Suprapubic skin (tissue), 4 donors: ENCODE measurements at places on chromosomes 2 and 18. TPM values are rescaled to one million over a fixed set of nuclear protein-coding genes. Genes with fewer than 3 reads are reported as not detected.

TMEM169 gene
- 0.85 TPM for total RNA-seq

ANKRD62 gene
- 0.16 TPM for total RNA-seq

LONRF2 gene
- total RNA-seq: 2.5 TPM

CPO gene
- total RNA-seq: not detected

DCC gene
- 0.16 TPM for total RNA-seq

RAPGEF4 gene
- total RNA-seq: 25.3 TPM

COQ10B gene
- total RNA-seq: 21.2 TPM

MC5R gene
- total RNA-seq: not detected

LIPT1 gene
- 5.6 TPM for total RNA-seq

EVA1A gene
- 11.4 TPM for total RNA-seq

PIEZO2 gene
- 1.4 TPM for total RNA-seq

DNA sequence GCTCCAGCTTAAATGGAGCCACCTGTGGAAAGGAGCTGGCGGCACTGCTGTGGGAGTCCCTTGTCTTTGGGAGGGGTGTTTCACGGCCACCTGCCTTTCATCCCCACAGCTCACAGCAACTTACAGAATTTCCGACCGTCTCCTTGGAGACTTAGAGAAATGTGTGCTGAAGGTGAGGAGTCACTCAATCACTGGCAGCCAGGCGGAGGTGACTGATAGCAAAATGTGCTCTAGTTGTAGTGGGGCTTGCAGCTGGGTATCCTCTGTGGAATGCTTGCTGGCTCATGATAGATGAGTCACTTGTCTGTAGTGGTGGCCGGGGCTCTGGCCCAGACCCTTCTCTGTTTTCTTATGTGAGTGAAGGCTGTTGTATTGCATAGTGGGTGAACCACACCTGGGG, 110.7 kb downstream of the SH3RF3 start:
- no peak overlapping the region for H3K4me3 ChIP-seq
- no peaks in the 10 kb centered on the region for H3K27me3 ChIP-seq
- H3K36me3 ChIP-seq: no peaks in the 10 kb centered on the region
- no peak overlapping the region for H3K27ac ChIP-seq
- H3K4me1 ChIP-seq: peaks cover 40% of the 10 kb centered on the region
- peak; percentile 67 for DNase-seq

DNA sequence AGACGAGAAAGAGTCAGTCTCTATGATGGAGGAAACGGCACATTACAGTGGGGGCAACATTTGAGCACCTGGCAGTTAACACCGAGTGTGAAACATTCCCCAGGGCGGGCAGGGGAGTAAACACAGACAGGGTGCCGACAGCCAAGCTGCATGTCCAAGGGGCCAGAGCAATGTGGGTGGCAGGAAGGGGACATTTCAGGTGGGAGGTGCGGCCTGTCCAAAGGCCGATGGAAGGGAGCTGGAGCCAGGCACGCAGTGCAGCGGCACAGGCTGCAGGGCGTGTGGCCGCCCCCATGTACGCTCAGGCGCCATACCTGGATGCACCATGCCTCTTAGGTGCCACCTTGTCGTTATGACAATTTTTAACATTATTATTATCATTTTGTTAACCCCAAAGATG, 43.3 kb downstream of the TIMM21 start:
- H3K4me3 ChIP-seq: no peak overlapping the region
- peaks cover 5% of the 10 kb centered on the region for H3K4me1 ChIP-seq
- H3K27ac ChIP-seq: no peak overlapping the region
- H3K27me3 ChIP-seq: peaks cover 16% of the 10 kb centered on the region

DNA sequence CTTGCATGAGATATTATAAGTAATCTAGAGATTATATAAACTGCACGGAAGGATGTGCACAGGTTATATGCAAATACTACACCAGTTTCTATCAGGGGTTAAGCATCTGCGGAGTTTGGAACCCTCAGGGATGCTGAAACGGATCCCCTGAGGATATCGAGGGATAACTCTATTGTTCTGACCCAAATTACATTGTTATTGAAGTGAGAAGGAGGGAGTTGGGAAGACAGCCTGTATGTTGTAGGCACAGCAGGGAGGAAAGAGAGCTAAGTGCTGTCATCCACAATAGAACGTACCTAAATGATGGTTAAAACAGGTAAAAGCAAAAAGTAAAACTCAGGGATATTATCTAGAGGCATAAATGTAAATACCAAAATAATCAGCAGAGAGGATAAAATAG, 44.6 kb upstream of the SMAD2 start:
- H3K4me3 ChIP-seq: no peak overlapping the region
- H3K36me3 ChIP-seq: no peaks in the 10 kb centered on the region
- no peak for DNase-seq
- peaks cover 3% of the 10 kb centered on the region for H3K27me3 ChIP-seq

GRCh38 chr2:166658901-166659300, 164.9 kb upstream of the SCN7A start:
- H3K4me1 ChIP-seq: no peaks in the 10 kb centered on the region
- no peak overlapping the region for H3K4me3 ChIP-seq
- no peak overlapping the region for H3K27ac ChIP-seq
- no peak for DNase-seq
- H3K27me3 ChIP-seq: no peaks in the 10 kb centered on the region

- H3K27ac ChIP-seq: peak overlapping the region; percentile 86
- peaks cover 4% of the 10 kb centered on the region for H3K36me3 ChIP-seq
- no peak for DNase-seq
- H3K4me1 ChIP-seq: peaks cover 79% of the 10 kb centered on the region
- H3K4me3 ChIP-seq: peak overlapping the region; percentile 62
These were observed 1.4 kb downstream of the ARID5A start for GRCh38 chr2:96537734-96538486.

- no peak overlapping the region for H3K4me3 ChIP-seq
- H3K27ac ChIP-seq: no peak overlapping the region
These were observed 50.4 kb upstream of the FZD5 start for GRCh38 chr2:207819839-207820784.

DNA sequence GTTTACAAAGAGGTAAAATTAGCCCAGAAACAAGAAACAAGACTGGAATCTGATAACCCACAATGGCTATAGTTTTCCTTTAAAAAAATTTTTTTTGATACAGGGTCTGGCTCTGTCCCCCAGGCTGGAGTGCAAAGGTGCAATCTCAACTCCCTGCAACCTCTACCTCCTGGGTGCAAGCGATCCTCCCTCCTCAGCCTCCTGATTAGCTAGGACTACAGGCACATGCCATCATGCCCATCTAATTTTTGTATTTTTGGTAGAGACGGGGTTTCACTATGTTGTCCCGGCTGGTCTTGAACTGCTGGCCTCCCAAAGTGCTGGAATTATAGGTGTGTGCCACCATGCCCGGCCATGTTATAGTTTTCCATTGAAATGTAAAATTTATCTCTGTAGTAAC, 12.3 kb upstream of the PARD6G start:
- H3K27ac ChIP-seq: no peak overlapping the region
- H3K4me1 ChIP-seq: peaks cover 5% of the 10 kb centered on the region
- H3K4me3 ChIP-seq: no peak overlapping the region
- H3K36me3 ChIP-seq: no peaks in the 10 kb centered on the region
- H3K27me3 ChIP-seq: no peaks in the 10 kb centered on the region

GRCh38 chr2:37709111-37709510, 37.7 kb upstream of the CDC42EP3 start:
- no peaks in the 10 kb centered on the region for H3K4me1 ChIP-seq
- H3K36me3 ChIP-seq: no peaks in the 10 kb centered on the region
- DNase-seq: no peak
- no peak overlapping the region for H3K27ac ChIP-seq
- H3K4me3 ChIP-seq: no peak overlapping the region
- H3K27me3 ChIP-seq: no peaks in the 10 kb centered on the region

DNA sequence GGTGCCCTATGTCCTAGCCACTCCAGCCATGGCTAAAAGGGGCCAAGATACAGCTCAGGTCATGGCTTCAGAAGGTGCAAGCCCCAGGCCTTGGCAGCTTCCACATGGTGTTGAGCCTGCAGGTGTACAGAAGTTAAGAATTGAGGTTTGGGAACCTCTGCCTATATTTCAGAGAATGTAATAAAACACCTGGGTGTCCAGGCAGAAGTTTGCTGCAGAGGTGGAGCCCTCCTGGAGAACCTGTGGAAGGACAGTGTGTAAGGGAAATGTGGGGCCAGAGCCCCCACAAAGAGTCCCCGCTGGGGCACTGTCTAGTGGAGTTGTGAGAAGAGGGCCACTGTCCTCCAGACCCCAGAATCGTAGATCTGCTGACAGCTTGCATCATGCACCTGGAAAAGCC, 74.1 kb downstream of the SMIM21 start:
- DNase-seq: no peak
- H3K36me3 ChIP-seq: no peaks in the 10 kb centered on the region
- H3K27ac ChIP-seq: no peak overlapping the region

DNA sequence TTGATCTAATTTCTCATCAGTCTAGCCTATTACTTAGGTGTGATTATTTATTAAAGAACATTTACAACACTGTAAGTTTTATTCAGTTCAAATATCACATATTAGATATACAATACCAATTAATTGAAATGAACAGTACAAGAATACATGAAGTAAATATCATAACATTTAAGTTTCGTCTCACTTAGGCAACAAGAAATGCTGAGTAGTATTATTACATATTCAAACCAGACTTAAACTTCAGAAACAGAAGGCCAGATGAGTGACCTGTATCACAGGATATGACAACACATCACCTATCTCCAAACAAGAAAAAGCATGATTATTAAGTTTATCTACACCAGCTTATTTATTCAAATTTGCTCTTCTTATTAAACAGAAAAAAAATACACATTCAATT, 48.9 kb downstream of the LONRF2 start:
- no peak overlapping the region for H3K4me3 ChIP-seq
- H3K27ac ChIP-seq: no peak overlapping the region
- DNase-seq: no peak
- H3K4me1 ChIP-seq: no peaks in the 10 kb centered on the region

GRCh38 chr2:220665108-220665471, 907.0 kb downstream of the EPHA4 start:
- no peak overlapping the region for H3K27ac ChIP-seq
- peaks cover 23% of the 10 kb centered on the region for H3K4me1 ChIP-seq
- no peak overlapping the region for H3K4me3 ChIP-seq
- no peaks in the 10 kb centered on the region for H3K27me3 ChIP-seq

GRCh38 chr18:48662011-48662661, 123.3 kb downstream of the CTIF start:
- peak overlapping the region; percentile 16 for H3K27ac ChIP-seq
- no peak overlapping the region for H3K4me3 ChIP-seq
- DNase-seq: peak; percentile 58
- H3K4me1 ChIP-seq: peaks cover 7% of the 10 kb centered on the region
